ENCODE measurements at places on chromosomes 5 and 9.

DNA sequence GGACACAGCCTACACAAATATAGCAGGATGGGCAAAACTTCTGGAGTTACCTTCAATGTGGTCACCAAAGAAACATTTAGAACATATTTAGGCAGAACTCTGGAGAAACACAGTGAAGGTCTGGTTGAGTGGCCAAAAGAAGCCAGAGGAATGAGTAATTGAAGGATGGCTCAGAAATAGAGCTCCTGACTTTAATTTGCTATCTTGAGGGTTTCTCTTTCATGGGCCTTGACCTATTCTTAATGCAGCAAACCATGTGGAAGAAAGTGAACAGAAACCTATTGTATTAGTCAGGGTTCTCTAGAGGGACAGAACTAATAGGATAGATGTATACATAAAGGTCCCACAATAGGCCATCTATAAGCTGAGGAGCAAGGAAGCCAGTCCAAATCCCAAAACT, 650.5 kb downstream of the ACTL7B start:
- DNase-seq, result no peak

- no peak for DNase-seq
Measured at GRCh38 chr5:141413540-141414069, 818 bp downstream of the PCDHGA10 start.

GRCh38 chr5:153630546-153630945, 140.1 kb downstream of the GRIA1 start:
- no peak for DNase-seq

DNA sequence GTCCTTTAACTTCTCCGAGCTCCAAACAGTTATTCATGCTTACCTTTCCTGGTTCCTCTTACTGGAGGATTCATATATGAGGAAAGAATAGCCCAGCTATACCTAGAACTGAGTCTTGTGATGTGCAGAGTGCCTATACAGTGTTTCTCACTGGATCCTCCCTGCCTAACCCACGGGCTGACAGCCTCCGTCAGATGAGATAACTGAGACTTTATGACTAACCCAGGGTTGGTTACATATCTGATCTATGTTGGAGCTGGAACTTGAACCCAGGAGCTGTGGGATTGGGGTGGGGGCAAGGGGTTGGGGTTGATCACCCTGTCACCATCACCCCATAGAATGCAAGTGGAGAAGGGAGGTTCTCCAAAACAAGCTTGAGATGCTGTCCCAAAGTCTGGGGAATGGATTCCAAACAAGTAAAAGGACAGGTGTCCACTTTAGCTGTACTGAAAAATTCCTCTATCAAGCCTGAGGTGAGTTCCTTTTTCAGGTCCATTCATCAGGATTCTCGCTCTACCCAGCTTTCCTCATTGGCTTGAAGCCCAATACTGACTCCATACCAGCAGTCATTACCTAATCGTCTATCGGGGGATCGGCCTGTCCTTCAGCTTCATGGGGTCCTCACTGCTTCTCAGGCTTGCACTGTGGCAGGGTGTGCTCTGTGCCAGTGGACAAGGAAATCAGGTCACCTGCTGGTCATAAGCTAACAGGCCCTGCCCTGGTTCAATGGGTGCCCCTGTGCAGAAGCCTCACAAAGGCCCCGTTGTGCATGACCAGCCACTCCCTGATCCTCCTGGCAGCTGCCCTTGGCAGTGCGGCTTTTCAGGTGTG, 100.6 kb downstream of the ARHGAP26 start:
- DNase-seq, result no peak

DNA sequence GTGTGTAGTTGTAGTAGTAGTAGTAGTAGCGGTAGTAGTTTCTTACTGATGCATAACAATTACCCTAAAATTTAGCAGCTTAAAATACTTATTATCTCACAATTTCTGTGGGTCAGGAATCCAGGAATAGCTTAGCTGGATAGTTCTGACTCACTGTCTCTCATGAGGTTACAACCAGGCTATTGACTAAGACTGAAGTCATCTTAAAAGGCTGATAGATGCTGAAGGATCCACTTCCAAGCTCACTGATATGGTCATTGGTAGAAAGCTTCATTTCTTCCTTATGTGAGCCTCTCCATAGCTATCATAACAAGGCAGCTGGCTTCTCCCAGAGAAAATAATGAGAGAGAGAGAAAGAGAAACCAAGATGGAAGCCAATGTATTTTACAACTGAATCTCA, 147.5 kb upstream of the FBXL17 start:
- no peak for DNase-seq

- no peak for DNase-seq
Measured at GRCh38 chr5:29037716-29038115, 1999.3 kb upstream of the CDH9 start.

GRCh38 chr5:119276978-119277377, 78.8 kb upstream of the TNFAIP8 start:
- no peak for DNase-seq

GRCh38 chr5:88393716-88394535, 125.3 kb upstream of the TMEM161B start:
- DNase-seq, result no peak

GRCh38 chr5:14569948-14570691, 11.5 kb upstream of the OTULINL start:
- no peak for DNase-seq

DNA sequence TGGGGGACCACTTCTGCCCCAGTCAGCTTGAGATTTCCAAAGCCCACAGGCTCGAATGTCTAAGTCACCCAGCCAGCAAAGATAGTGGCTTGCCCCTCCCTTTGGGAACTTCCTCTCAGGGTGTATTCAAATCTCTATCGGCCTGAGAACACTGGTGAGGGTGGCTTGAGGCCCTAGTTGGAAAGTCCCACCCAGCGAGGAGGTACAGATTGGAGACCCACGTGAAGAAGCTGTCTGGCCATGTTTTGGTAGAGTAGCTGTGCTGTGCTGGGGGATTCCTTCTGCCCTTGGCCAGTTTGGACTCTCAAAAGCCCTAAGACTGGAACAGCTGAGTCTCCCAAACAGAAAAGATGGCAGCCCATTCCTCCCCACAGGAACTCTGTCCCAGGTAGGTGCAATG, 172.7 kb upstream of the RIOK2 start:
- no peak for DNase-seq

- no peak for DNase-seq
Measured at GRCh38 chr5:3305432-3305831, 290.2 kb upstream of the IRX1 start.

DNA sequence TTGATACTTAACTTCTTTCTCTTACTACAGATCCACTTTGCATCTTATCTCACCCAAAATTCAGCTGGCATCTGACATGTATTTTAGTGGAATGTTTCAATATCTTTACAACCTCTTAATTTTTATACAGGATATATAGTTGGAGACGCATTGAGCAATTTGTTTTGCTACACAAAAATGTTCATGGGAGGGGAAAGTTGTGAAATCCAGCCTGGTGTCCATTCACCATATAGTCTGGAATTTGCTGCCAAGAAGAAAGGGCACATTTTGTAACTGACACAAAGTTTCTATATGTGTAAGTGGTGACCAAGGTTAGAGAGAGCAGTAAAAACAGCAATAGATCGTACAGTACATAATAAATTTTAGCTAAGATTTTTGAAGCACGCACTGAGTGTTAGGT, 14.0 kb upstream of the CHD1 start:
- DNase-seq, result no peak

DNA sequence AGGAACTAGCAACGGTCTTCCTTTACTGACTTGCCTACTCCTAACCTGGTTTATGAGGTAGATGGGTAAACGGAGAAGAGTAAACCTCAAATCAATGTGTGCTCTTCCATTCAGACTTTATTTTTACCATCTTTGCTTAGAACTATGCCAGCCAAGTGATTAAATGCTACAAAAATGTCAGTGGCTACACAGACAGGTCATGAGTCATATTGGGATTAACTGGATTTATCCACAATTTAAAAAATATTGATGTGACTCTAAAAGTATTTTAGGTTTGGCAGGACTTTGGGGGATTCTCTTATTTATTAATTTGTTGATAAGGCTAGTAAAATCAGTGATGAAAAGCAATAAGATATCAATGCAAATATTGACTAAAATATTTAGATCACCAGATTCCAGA, 275.0 kb downstream of the PLK2 start:
- DNase-seq, result no peak

DNA sequence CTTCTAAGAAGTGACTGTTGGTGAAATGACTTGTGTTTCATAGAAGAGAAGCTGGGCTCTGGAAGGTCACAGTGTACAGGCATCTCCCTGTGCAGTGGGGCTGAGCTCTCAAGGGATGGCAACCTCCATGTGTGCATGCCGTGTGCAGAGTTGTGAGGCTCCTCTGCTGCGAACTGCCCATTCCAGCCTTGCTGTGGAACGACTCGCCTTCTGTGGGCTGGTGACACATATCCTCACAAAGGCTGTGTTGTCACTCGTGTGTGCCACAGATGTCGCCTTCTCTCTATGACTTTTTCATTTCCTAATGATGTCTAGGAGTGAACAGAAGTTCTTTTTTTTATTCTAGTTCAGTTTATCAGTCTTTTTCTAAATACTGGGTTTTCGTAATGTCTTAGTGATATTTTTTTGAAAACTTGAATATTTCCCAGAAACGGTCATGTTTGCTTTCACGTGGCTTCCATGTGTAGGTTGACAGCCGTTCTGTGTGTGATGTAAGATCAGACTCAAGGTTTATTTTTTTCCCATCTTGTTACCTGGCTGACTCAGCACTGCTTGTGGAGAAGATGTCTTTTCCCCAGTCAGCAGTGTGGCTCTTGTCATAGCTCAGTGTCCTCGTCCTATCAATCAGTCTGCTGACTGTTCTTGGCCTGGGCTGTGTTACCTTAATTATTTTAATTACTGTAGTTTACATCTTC, 57.3 kb upstream of the CACNA1B start:
- DNase-seq, result no peak

DNA sequence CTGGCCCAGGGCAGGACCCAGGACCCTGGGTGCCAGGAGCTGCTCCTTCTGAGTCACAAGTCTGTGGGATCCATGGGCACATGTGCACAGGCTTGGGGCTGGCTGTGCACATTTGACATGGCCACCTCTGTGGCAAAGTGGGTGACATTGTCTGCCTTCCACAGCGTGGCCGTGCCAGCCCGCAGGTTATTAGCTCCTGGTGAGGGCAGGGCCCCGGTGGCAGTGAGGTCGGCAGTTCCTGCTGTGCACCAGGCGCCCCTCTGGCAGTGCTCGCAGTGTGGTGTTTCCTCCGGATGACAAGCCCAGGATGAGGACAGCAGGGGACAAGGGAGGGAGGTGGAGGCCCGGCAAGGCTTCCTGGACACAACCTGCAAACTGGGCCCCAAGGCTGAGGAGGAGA, 60.5 kb downstream of the OLFM1 start:
- DNase-seq, result no peak

- DNase-seq, result peak; percentile 69
Measured at GRCh38 chr5:72817076-72817481, 618 bp downstream of the TNPO1 start.

- peak; percentile 88 for DNase-seq
Measured at GRCh38 chr9:120571443-120572257, 8.3 kb downstream of the CDK5RAP2 start.

DNA sequence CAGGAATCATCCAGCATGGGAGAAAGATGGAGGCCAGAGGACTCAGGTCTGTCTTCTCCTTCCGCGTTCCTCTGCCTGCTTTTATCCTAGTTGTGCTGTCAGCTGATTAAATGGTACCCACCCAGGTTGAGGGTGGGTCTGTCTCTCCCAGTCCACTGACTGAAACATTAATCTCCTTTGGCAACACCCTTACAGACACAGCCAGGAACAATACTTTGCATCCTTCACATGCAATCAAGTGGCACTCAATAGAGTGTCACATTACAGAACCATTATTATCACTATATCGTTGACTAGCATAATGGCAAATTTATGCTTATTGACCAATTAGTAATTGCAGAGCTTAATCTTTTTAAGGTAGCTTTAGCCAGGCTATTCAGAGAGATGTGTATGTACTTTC, 64.8 kb downstream of the UNC13B start:
- DNase-seq, result no peak

- no peak for DNase-seq
Measured at GRCh38 chr5:56456002-56456401, 222.9 kb upstream of the ANKRD55 start.

- DNase-seq, result no peak
Measured at GRCh38 chr5:135332519-135333150, 66.4 kb downstream of the MACROH2A1 start.

GRCh38 chr5:16791036-16791705, 144.9 kb downstream of the MYO10 start:
- peak; percentile 44 for DNase-seq

- no peak for DNase-seq
Measured at GRCh38 chr9:107127608-107128007, 155.5 kb upstream of the RAD23B start.

- DNase-seq, result no peak
Measured at GRCh38 chr5:157513182-157513581, 53.2 kb downstream of the NIPAL4 start.

DNA sequence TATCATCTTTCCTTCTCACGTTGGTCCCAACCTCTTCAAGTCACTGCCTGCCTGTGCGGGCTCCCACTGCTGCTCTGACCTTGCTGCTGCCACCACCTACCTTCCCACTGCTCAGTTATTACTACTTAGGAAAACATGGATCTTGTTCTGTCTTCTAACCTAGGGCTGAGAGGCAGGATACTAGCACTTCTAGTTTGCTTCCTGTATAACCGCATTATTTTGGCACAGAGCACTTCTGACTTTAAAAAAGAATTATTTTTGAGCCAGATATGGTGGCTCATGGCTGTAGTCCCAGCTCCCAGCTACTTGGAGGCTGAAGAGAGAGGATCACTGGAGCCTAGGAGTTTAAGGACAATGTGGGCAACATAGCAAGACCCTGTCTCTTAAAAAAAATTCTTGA, 135.4 kb upstream of the GNA14 start:
- no peak for DNase-seq

GRCh38 chr5:15116996-15117395, 245.4 kb upstream of the ANKH start:
- no peak for DNase-seq

Data from femur (tissue), 1 donor.